Left lobe of liver (tissue), 2 donors: ENCODE measurements at places on chromosomes 6 and 20. TPM values are rescaled to one million over a fixed set of nuclear protein-coding genes. Genes with fewer than 3 reads are reported as not detected.

The PXDC1 gene
- total RNA-seq = 55.8 TPM

The INSM1 gene
- total RNA-seq = not detected

The SLC26A8 gene
- 0.30 TPM for total RNA-seq

The ACTL10 gene
- total RNA-seq = 0.20 TPM

The FAM209B gene
- total RNA-seq = not detected

The NFATC2 gene
- 4.6 TPM for total RNA-seq

The ZNF451 gene
- total RNA-seq = 19.3 TPM

The SRC gene
- total RNA-seq = 9.6 TPM

The MUC22 gene
- not detected for total RNA-seq

The FAM184A gene
- total RNA-seq = 3.8 TPM

The TINAG gene
- total RNA-seq = not detected

The SNX21 gene
- total RNA-seq = 7.9 TPM
